ENCODE measurements at places on chromosomes 2 and 18.

GRCh38 chr2:39099310-39099869 lies 21.5 kb downstream of the SOS1 start:
- DNase-seq, result no peak

DNA sequence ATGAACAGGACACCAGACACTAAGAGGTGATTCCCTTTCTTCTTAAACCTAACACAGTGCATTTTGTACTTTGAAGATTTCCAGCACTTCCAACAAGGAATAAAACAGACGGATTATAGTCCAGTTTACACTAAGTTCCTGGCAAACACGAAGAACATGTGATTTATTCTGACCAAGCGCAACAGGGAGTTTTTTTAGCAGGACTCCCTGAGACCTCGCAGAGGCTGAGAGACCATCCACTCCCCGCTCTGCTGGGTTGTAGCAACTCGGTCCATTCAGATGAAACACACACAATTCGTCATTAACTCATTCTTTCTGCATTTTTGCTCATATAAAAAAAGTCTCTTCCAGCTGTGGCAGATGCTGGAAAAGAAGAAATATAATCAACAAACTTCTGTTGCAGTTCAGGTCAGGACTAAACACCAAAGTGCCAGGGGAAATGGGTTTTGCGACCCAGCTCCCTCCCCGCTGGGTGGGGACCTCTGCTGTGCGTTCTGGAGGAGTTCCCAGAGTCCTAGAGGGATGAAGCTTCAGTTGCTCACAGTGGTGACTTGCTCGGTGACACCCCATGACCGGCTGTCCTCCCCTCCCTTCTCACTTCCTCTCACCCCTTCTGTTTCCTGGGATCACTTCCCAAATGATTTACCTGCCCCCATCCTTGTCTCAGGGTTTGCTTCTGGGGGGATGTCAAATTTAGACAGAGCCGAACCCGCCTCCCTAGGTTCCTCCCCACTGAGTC lies 52.5 kb downstream of the KCNF1 start:
- no peak for DNase-seq

DNA sequence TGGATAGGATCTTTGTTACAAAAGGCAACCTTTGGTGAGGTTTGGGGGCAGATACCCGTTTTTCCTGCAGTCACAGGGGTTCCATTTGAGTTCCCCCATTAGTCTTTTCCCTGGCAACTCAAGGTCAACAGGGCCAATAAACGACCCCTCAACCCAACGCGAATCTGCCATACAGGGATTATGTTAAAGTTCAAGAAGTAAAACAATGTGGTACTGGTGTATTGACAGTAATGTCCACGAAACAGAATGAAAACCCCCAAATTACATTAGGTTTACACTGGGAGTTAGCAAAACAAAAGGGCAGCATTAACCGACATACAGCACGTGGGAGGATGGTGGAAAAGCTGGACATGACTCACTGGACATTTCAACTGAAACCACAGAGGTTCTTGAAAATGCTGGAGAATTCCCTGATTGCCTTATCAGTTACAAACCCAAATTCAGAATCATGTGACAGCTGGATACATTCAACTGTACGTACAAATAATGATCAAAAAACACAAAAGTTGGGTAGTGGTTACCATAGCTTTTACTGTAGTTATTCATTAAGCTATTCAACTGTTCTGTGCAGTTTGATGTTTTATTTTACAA lies 4.9 kb upstream of the IMP4 start:
- no peak for DNase-seq

DNA sequence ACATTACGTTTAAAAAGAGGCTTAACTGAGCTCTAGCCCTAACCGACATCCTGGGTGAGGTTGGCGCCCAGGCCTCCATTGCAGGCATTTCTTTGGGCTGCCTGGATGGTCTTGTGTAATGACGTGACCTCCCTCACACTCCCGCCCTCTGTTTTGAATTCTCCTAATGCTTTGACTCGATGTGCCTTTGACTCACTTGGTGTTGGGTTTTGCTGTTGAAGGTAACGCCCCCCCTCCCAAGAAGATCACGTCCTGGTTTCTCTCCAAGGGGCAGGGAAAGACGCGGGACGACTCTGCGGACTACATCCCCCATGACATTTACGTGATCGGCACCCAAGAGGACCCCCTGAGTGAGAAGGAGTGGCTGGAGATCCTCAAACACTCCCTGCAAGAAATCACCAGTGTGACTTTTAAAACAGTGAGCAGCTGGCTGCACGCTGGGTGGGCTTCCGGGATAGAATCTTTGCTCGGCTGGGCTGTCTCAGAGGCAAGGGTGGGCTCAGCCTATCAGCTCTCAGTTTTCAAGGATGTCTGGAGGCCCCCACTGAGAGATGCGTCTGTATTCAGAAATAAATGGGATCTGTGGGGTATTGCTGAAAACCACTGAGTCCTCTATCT lies 87.9 kb upstream of the ATG16L1 start:
- no peak for DNase-seq

DNA sequence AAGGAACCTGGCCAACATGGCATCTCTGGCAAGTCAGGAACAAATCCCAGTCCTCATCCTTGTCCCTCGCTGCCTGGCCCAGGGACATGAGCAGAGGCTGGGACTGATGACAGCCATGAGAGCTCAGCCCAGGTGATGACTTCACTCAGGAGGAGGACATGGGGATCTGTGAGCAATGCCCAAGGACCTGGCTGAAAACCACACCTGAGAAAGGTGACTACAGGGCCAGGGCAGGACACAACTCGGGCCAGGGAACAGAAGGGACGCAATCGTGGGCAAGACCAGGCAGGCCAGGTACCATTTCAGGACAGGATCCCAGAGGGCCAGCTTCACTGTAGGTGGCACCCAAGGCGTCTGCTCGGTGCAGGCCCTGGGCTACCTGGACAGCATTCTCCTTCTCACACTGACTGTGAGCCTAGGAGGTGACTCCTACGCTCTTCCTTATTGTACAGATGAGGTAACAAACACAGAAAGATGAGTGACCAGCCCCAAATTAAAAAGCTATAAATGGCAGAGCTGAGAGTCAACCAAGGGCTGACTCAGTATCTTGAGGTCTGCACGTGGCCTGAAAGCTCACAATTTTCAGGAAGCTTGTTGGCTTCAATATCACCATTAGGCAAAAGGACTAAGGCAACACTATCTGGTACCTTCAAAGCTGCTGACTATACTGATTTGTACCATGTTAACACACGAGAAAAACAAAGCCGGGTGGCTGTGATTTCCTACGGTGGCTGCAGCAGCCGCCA lies 141.1 kb downstream of the EIPR1 start:
- DNase-seq, result no peak

DNA sequence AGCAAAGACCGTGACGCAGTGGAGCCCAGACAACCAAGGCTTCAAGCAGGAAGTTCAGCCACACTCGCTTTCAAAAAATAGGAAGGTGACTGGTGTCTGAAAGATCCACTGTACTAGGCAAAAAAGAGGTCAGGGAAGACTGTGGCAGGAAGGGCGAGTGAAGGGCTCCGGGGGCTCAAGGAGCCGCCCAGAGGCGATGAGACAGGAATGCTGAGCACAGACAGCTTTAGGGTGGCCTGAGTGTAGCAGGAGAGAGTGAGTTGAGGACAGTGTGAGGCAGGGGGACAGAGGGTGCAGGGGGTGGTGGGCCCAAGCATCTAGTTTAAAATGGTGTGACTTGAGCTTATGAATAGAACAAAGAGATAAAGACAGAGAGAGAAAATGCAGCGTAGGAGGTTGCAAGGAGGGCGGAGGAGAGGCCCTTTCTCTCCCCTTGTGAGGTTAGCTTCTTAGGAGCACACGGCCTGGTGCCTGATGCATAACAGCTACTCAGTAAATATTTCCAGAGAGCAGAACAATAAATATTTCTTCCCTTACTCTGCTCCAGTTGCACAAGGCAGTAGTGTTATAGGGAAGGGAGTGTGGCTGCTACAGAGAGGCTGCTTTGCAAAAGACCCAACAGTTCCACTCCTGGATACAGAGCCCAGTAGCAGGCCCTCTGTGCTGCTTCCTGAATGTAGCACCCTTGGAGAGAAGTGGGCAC lies 789.7 kb upstream of the RAB6C start:
- DNase-seq, result no peak

GRCh38 chr2:240289701-240290431 lies 145.6 kb upstream of the GPC1 start:
- DNase-seq, result no peak

GRCh38 chr18:64180171-64180570 lies 31.3 kb upstream of the LINC00305 start:
- DNase-seq, result no peak

DNA sequence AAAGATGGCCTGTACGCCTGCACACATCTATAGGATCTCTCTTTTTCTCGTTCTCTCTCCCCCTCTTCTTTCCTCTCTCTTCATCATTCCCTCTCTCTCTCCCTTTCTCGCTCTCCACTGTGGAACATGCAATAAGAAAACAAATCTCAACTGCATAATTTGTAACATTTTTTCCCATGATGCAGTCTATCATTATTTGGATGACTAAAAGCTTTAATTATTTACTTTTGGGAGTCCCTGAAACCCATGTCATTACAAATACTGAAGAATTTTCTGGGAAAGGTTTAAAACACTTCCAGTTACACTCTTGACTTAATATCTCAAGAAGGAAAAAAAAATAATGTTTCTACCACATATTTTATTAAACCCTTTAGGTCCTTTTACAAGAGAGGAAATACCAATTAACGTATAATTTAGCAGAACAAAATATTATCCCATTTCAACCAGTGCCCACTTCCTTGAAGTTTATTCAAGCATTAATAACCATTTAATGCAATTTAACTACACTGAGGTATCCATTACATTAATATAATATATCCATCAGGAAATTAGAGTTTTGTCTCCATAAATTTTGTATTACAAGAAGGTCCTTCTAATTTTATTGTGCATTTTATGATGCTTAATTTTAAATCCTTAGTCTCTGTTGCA lies 1615.2 kb upstream of the ACVR2A start:
- no peak for DNase-seq

DNA sequence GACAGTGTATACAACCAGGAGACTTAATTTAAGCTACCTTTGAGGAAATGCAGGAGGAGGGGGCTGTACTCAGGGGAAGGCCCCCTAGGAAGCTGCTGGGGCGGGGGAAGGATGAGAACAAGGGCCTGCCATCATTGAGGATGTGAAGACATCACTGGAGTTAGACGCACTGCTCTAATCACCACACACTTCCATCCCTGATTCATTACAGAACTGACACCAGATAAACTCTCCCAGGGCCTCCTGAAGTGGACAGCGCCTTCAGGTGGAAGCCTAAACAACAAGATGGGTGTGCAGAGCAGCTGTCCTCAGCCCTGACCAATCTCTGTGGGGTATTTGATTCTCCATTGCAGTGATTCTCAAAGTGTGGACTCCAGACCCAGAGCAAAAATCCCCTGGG lies 30.6 kb upstream of the SLC35G4 start:
- no peak for DNase-seq

GRCh38 chr2:99698896-99699295 lies 209.1 kb upstream of the REV1 start:
- no peak for DNase-seq

- DNase-seq, result no peak
These were observed 20.1 kb upstream of the MGAT5 start for GRCh38 chr2:134233728-134234136.

- DNase-seq, result no peak
These were observed 28.2 kb upstream of the IMPA2 start for GRCh38 chr18:11953113-11953512.

DNA sequence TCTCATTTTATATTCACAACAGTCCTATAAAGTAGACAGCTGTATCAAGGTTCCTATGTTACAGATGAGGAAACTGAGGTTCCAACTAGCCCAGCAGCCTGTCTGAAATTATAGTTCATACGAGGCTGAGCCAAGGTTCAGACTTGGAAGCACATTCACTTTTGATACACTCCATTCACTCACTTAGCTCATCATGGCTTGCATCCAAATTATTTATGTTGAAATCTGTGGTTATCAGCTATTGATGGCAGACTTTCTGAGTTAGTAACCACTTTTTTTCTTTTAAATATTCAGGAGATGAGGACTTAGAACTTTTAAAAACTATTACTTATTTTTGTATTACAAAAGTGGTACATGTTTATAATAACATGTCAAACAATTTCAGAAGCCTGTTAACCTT lies 188.2 kb downstream of the MTX2 start:
- DNase-seq, result no peak

DNA sequence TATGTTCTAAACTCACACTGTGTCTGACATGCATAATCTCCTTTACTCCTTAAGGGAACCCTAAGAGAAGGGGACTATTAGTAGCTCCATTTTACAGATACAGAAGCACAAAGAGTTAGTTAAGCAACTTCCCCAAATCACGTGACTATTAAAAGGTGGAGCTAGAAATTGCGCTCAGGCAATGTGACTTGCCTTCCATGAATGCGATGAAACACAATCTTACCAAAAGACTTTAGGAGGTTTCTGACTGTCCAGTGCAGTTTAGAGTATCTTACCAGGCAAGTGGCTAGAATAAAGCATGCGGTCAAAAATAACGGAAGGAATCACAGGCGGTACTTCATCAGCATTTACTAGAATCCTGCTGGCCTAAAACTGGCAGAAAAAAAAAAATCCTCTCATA lies 70.4 kb downstream of the ZNF521 start:
- no peak for DNase-seq

DNA sequence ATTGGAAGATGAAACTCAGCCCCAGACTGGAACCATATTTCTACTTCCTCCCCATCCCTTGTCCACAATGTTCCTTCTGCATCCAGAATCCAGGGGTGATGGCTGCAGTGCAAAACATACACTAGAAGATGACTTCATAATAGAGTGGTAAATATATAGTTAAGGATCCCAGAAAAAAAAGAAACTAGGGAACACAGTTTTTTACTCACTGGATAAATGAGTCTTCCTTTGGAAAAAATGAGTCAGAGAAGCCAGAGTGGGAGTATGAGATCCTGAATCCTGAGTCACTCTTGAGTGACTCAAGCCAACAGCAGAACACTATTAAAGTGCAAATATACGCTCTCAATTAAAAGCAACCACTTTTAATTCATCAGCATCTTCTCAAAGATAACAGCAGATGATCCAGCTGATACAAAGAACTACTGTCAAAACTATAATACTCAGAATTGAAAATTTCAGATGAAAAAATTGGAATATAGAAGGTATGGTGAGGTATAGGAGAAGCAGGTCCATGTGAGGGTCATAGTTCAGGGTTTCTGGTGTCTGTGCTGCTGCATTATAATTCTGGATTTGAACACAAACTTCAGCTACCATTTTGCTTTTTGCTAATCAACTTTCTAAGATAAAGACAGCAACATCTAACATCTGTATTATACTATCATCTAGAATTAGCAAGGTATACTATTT lies 987.2 kb upstream of the CDH2 start:
- no peak for DNase-seq

- no peak for DNase-seq
These were observed 114.8 kb upstream of the CDC42EP3 start for GRCh38 chr2:37786191-37786698.

DNA sequence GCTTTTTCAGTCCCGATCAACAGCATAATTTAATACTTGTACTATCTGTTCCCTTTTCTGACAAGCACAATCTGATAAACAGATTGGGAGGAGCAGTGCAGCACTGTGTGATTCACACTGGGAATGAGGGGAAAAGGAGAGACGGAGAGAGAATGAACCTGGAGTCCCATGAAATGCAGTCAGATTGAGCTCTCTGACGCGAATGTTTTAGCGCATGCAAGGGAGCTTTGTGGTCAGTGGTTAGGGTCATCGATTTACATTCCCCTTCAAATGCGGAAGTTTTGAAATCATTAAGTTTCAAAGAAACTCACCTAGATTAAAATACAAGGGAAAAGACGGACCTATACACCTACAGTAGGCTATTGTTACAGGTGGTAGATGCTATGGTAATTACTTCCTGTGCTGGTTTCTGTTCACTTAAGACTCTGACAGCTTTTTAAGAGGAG lies 99.6 kb downstream of the KCTD1 start:
- DNase-seq, result no peak

- DNase-seq, result peak; percentile 6
These were observed 574 bp downstream of the NIFK start for GRCh38 chr2:121736140-121736461.

Data from CD4-positive, alpha-beta T cell treated with Interleukin-12 subunit alpha and Interleukin-12 subunit beta, for 1 hour (primary cell).